ENCODE measurements at places on chromosomes 4 and X.

GRCh38 chr4:92265021-92265420 lies 38.7 kb upstream of the GRID2 start:
- DNase-seq = no peak

DNA sequence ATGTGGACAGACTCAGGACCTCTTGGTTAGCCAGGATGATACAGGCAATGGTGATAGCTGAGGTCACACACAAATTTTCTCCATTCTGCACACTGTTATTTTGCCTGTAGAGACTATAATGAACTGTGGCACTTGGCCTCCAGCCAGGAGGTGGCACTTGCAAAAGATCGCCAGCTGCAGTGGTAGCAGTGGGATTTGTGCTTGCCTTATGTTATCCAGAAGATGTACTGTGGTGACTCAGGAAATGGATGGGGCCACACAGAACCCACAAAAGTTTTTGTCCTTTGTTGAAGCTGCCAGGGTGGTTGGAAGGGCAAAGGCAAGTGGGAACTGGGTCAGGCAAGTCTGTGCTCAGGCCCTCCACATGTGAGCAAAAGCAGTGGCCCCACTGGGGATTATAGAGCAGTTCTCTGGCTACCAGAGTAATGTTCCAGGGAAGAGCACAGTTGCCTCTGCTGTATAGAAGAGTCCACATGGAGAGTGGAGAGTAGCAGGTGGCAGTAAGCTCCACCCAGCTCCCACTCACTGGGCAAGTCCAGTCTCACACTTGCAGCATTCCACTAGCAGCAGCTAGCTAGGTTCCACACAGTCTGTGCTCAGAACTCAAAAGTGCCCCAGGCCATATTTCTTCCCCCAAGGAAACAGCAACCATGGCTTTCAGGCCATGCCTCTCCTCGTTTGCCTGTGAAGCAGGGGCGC lies 5.9 kb upstream of the C4orf17 start:
- no peak for DNase-seq

- DNase-seq = no peak
Observed at GRCh38 chr4:17436750-17437090, 75.2 kb downstream of the QDPR start.

GRCh38 chr4:66091786-66092185 lies 421.5 kb upstream of the EPHA5 start:
- DNase-seq = no peak

- DNase-seq = peak; percentile 45
Observed at GRCh38 chr4:124711471-124712371, 811 bp downstream of the ANKRD50 start.

DNA sequence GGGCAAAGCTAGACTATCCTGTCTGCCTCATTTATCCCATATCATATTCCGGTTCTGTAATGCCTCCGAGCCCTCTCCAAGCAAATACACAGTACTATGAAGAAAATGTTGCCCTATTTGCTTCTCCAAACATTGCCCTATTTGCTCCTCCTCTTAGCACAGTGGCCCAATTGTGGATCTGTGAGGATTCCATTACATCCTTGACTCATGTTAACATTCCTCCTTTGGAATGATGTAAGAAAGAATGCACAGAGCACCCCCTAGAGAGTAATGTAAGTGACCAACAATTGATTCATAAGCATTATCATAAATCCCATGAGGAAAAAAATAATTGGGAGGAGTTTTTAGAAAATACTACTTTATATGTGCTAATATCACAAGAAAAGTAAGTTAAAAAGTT lies 11.3 kb upstream of the BTC start:
- DNase-seq = peak; percentile 32

- no peak for DNase-seq
Observed at GRCh38 chr4:5804656-5805055, 88.2 kb downstream of the CRMP1 start.

DNA sequence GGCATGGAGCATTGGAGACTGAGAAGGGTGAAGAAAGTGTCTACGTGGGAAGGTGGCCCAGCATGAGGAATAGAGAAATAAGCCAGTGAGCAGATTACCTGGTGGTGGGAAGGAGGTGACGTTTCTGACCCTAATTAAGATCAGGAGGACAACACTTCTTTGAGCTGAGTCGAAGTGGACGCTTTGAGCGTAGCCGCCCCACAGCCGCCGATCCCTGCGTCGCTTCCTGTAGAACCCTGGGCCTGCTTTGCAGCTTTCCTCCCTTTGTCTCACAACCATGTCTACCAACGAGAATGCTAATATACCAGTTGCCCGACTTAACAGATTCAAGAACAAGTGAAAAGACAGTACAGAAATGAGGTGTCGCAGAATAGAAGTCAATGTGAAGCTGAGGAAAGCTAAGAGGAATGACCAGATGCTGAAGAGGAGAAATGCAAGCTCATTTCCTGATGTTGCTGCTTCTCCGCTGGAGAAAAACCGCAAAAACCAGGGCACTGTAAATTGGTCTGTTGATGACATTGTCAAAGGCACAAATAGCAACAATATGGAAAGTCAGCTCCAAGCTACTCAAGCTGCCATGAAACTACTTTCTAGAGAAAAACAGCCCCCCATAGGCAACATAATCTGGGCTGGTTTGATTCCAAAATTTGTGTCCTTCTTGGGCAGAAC lies 6.4 kb upstream of the ANTXR2 start:
- no peak for DNase-seq

GRCh38 chr4:99893839-99894160 lies 427 bp downstream of the LAMTOR3 start:
- DNase-seq = no peak

DNA sequence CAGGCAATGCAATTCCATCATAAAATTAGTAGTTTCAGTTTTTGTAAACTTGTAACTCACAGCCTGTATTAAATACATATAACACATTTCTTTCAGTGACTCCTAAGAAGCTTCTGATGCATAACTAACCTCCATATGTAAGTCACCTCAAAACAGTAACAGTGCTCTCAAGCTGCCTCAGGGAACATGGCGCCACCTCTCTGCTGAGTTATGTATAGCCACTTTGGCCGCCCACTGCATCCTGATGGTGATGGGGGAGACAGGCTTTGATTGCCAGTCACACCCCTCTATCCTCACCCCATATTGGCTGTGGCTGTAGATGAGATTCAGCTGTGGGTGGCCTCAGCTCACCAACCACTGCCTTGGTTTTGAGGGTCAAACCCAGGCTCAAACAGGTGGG lies 54.3 kb downstream of the LRBA start:
- DNase-seq = no peak

DNA sequence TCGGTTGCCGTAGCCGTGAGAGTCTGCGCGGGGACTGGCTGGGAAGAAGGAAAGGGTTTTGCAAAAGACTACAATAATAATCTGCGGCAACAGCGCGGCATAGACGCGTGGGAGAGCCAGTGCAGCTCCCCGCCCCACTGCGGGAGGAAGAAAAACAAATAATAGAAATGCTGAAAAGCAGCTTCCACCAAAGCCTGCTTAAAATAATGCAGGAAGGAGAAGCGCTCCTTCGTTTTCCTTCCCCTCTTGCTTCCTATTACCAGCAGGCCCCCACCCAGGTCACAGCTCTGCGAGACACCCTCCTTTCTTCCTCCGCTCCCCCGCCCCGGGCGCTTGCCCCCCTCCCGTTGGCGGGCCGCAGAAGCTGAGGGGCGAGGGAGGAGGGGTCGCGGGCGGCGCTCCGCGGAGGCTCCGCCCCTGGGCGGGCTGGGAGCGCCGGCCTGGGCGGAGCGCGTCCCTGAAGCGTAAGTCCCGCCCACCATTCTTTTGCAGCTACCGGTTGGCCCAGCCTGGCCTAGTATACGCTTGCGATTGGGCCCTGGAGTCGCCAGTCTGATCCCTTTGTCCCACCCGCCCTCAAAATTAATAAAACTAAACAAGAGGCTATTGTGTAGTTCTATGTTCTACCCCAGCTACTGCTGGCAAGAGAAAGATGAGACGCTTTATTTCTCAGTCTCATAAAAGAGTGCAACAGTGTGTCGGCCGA lies 636 bp upstream of the AMOT start:
- no peak for DNase-seq

- no peak for DNase-seq
Observed at GRCh38 chrX:148530464-148531077, 30.2 kb downstream of the AFF2 start.

DNA sequence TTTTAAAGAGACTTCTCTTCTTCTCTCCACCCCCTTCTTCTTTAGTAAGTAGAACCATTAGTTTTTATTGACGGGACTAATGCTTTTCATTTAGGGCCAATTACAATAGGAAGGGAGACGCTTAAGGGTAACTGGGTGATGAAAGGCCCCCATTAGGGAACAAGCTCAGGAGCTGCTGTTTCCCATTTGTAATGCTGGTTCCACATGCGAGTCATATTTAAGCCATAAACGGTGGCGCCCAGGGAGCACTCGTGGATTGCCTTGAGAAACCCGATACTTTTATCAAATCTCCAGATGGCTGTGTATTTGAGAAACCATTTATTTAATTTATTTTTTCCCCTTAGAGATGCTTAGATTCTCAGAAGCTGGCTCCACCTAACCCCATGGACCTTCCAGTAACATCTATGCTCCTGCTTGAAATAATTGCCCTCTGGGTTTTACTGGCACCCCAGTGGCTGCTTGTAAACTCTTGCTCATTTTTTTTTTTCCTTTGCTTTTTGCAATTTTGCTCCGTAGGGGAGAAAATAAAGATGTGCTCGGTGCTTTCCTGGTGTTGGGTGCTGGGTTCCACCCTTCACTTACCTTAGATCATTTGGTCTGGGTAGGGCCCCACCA lies 124.2 kb upstream of the MSX1 start:
- no peak for DNase-seq
